Naive thymus-derived CD4-positive, alpha-beta T cell (primary cell): ENCODE measurements at places on chromosomes 6 and 20. TPM values are rescaled to one million over a fixed set of nuclear protein-coding genes. Genes with fewer than 3 reads are reported as not detected.

Gene DEFB132
- polyA plus RNA-seq, result not detected

Gene THBS2
- polyA plus RNA-seq, result not detected

Gene OR12D3
- not detected for polyA plus RNA-seq

GRCh38 chr6:1868561-1869261 is 259.0 kb downstream of the FOXC1 start:
- H3K27ac ChIP-seq, result no peak overlapping the region
- no peak overlapping the region for H3K4me3 ChIP-seq
- no peaks in the 10 kb centered on the region for H3K27me3 ChIP-seq
- no peaks in the 10 kb centered on the region for H3K36me3 ChIP-seq

DNA sequence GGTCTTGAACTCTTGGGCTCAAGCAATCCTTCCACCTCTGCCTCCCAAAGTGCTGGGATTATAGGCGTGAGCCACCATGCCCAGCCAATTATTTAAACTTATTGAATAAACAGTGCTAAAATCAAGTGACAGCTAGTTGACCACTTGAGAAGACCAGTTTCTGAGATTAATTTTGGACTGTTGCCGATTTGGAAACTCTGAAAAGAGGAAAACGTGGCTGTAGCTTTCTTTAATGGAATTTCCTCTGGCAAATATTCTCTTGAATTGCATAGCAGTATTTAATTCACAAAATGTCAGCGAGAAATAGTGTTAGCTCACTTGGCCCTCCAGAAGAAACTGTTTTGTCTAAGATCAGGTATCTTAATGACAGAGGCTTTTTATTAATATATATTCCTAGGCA is 754.5 kb downstream of the HDGFL1 start:
- no peak overlapping the region for H3K27ac ChIP-seq
- no peaks in the 10 kb centered on the region for H3K4me1 ChIP-seq
- H3K27me3 ChIP-seq, result no peaks in the 10 kb centered on the region
- DNase-seq, result no peak
- H3K36me3 ChIP-seq, result no peaks in the 10 kb centered on the region

- no peaks in the 10 kb centered on the region for H3K27me3 ChIP-seq
- no peak overlapping the region for H3K27ac ChIP-seq
- DNase-seq, result no peak
- no peaks in the 10 kb centered on the region for H3K36me3 ChIP-seq
- H3K4me1 ChIP-seq, result no peaks in the 10 kb centered on the region
Observed at GRCh38 chr6:162904069-162904663, 176.4 kb downstream of the PACRG start.

DNA sequence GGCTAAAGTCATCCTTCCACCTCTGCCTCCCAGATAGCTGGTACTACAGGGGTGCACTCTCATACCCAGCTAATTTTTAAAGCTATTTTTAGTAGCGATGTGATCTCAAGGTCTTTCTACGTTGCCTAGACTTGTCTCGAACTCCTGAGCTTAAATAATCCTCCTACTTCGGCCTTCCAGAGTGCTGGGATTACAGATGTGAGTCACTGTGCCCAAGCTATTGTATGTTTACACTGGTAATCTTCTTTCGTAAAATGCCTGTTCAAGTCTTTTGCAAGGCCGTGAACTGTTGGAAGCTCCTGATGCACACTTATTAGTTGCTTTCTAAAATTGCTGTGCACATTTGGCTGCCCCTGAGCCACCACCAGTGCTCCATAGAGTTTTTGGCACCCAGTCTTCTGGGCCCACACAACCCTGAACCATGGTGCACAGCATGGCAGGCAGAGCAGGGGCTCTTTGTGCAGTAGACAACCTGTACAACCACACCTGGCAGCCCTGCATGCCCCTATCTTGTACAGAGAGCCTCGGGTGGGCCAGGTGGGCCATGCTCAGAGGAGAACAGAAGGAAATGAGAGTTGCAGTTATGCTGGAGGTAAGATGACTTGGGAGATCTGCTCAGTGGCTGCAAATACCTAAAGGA is 33.3 kb downstream of the PDRG1 start:
- DNase-seq, result no peak
- H3K27me3 ChIP-seq, result no peaks in the 10 kb centered on the region
- no peak overlapping the region for H3K27ac ChIP-seq
- H3K36me3 ChIP-seq, result no peaks in the 10 kb centered on the region
- H3K4me3 ChIP-seq, result no peak overlapping the region

DNA sequence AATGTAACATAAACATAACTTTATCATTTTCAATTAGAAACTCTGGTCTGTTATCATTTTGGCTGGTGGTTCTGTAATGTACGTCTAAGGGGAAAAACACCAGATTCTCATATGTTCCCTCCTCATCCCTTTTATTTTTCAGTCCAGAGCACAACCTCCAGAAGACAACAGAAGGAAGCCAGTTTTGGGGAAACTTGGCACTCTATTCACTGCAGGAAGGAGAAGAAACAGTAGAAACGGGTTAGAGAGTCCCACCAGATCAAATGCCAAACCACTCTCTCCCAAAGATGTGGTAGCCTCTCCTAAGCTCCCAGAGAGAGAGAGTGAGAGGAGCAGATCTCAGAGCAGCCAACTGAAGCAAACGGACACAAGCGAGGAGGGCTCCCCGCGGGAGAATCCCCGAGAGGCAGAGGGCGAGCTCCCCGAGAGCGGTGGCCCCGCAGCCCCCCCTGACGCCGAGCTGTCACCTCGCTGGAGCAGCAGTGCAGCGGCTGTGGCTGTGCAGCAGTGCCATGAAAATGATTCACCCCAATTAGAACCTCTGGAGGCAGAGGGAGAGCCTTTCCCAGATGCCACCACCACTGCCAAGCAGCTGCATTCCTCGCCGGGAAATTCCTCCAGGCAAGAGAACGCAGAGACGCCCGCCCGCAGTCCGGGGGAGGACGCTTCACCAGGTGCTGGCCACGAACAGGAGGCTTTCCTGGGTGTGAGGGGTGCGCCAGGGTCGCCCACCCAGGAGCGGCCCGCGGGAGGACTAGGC is 117.8 kb downstream of the RTN4IP1 start:
- H3K4me3 ChIP-seq, result peak overlapping the region; percentile 92
- H3K27me3 ChIP-seq, result no peaks in the 10 kb centered on the region
- peak overlapping the region; percentile 100 for H3K27ac ChIP-seq
- peaks cover 11% of the 10 kb centered on the region for H3K36me3 ChIP-seq
- peaks cover 23% of the 10 kb centered on the region for H3K4me1 ChIP-seq
- peak; percentile 40 for DNase-seq

GRCh38 chr6:4372866-4373265 is 237.5 kb upstream of the ECI2 start:
- H3K4me1 ChIP-seq, result no peaks in the 10 kb centered on the region
- no peak overlapping the region for H3K27ac ChIP-seq
- H3K4me3 ChIP-seq, result no peak overlapping the region
- DNase-seq, result no peak
- no peaks in the 10 kb centered on the region for H3K27me3 ChIP-seq

DNA sequence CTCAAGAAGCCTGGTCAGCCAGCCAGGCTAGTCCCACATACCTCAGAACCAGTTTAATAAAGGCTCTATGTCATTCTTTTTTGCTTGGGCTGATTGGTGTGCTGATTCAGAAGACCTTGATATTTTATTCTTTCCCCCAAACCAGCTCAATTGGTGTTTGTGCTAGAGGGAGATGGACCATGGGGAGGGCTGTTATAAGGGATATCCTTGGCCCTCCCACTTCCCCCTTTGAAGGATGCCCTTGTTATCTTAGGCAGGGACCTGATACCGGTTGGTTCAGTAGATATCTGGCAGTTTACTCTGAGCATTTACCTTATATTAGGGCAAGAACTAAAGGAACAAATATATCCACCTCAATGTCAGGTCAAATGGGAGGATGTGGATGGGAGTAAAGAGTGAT is 207.4 kb downstream of the LRFN2 start:
- H3K4me1 ChIP-seq, result no peaks in the 10 kb centered on the region
- H3K27ac ChIP-seq, result no peak overlapping the region
- no peak for DNase-seq
- no peaks in the 10 kb centered on the region for H3K27me3 ChIP-seq
- no peaks in the 10 kb centered on the region for H3K36me3 ChIP-seq

- H3K27me3 ChIP-seq, result no peaks in the 10 kb centered on the region
- H3K4me3 ChIP-seq, result peak overlapping the region; percentile 49
- peaks cover 51% of the 10 kb centered on the region for H3K4me1 ChIP-seq
- peak overlapping the region; percentile 83 for H3K27ac ChIP-seq
- DNase-seq, result peak; percentile 69
Observed at GRCh38 chr20:57628047-57628961, 8.1 kb upstream of the ZBP1 start.

DNA sequence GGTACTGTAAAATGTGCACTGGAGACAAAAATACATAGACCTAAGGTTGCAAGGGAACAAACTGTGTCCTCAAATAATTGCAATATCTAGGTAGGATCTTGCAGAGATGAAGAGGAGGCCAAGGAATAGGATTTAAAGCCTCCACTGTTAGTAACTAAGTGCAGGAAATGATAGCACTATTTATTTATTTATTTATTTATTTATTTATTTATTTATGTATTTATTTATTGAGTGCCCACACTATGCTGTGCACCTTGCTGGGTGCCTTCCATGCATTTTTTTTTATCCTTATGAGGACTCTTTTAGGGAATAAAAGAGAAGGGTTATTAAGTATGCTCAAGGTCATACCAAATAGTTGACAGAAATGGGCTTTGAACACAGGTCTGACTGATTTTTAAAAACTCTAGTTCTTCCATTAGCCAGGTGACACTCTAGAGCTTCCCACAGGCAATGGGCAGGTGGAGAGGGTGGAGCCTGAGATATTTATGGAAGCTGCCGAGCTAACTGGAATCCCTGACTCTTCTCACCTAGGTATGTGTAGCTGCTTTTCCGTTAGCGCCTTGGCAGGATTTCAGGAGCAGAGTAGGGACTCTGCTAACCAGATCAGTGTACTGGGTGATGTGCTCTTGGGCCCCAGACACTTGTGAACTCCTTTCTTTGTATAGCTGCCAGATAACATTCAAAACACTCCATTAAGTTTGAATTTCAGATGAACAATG is 12.8 kb upstream of the NUP153 start:
- H3K36me3 ChIP-seq, result no peaks in the 10 kb centered on the region
- no peak for DNase-seq
- H3K27ac ChIP-seq, result no peak overlapping the region
- no peaks in the 10 kb centered on the region for H3K27me3 ChIP-seq
- no peaks in the 10 kb centered on the region for H3K4me1 ChIP-seq
- H3K4me3 ChIP-seq, result no peak overlapping the region

- H3K27me3 ChIP-seq, result no peaks in the 10 kb centered on the region
- no peaks in the 10 kb centered on the region for H3K4me1 ChIP-seq
- DNase-seq, result no peak
Observed at GRCh38 chr6:158620963-158621693, 23.4 kb downstream of the DYNLT1 start.

DNA sequence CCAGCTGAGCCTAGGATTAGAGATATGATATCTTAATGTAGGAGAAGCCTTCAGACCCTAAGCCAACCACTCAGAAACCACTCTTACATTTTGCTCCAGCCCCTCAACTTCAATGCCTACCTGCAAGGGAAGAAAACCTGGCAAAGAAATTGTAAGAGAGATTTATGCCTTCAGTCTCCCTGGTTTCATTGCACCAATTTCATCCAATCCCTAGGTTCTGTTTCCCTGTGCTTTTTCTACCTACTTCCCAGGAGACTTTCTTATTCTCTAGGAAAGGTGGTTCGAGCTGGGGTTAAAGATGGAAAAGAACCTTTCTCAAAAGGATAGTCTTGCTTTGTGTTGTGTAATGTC is 1.1 kb upstream of the TCF21 start:
- H3K36me3 ChIP-seq, result no peaks in the 10 kb centered on the region
- peaks cover 13% of the 10 kb centered on the region for H3K4me1 ChIP-seq
- no peak overlapping the region for H3K4me3 ChIP-seq
- H3K27me3 ChIP-seq, result peaks cover 34% of the 10 kb centered on the region
